ENCODE measurements at places on chromosomes 11 and 22. TPM values are rescaled to one million over a fixed set of nuclear protein-coding genes. Genes with fewer than 3 reads are reported as not detected.

GRCh38 chr11:19794161-19794560 is 81.5 kb downstream of the NAV2 start:
- no peak for DNase-seq

GRCh38 chr11:82225502-82225901 is 508.2 kb downstream of the FAM181B start:
- no peak for DNase-seq

The HTR3B gene
- 0.01 TPM for polyA plus RNA-seq

GRCh38 chr11:61962213-61963015 is 5.0 kb downstream of the FTH1 start:
- DNase-seq = no peak

GRCh38 chr11:62706850-62707247 is 375 bp downstream of the BSCL2 start:
- DNase-seq = no peak

The RHOG gene
- 44.5 TPM for polyA plus RNA-seq

- no peak for DNase-seq
Observed at GRCh38 chr11:102757823-102758549, 22.4 kb downstream of the MMP10 start.

GRCh38 chr11:42555190-42555589 is 756.6 kb upstream of the API5 start:
- no peak for DNase-seq

- peak; percentile 76 for DNase-seq
Observed at GRCh38 chr11:75388386-75389275, 10.7 kb upstream of the RPS3 start.

DNA sequence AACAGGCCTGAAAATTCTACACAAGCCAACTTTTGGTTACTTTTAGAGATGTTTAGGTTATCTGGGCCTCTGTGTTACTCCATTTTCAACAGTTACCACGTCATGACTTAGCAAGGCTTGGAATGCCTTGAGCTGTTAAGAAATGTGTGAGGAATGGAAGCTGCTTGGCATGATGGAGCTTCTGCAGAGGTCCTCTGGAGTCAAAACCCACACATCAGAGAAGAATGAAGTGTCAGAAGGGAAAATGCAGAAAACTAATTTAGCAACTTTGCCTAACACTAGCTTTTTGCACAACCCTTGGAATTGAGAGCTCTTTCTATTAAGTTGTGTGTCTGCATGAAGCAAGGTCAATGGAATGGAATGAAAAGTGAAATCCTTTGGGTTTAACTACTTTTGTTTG is 27.4 kb downstream of the FAT3 start:
- DNase-seq = no peak

DNA sequence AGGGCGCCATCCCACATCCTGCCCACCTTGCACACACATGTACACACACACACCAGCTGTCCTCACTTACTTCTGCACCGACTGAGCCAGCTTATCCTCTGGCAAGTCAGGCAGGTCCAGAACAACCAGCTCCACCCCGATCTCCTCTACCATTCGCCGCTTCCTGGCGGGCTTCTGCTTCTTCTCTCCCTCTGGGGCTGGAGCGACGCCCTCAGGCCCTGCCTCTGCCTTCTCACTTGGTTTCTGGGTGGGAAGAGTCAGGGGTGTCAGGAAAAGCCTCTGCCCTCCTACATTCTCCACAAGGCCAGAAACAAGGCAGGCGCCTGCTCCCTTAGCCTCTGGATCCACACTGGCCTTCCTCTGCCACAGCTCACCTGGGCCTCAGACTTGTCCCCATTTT is 8.4 kb downstream of the HYOU1 start:
- no peak for DNase-seq
